ENCODE measurements at places on chromosomes 4 and X.

DNA sequence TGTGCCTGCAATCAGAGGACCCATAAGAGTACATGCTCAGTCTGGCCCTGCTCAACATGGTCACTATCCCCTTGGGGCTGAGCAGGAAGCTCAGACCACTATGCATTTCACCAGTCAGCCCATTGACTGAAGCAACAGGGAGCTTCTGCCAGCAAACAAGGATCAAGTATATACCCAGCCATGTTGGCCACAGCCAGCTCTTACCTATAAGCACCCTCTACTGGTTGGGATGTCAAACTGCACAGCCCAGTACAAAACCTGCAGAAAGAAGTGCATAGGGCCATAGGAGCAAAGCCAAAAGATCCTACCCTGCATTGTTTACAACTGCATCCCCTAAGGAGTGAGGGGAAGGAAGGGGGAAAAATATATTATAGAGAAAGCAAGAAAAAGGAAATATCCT lies 214.4 kb upstream of the CPEB2 start:
- no peak for DNase-seq

GRCh38 chr4:177105536-177105935 lies 204.1 kb upstream of the NEIL3 start:
- DNase-seq = no peak

- no peak for DNase-seq
Measured at GRCh38 chrX:72621163-72621562, 48.5 kb upstream of the HDAC8 start.

GRCh38 chrX:38220415-38221390 lies at the start of gene SRPX:
Gene SRPX, minus strand, starts transcription at chrX:38220871. Its CDS starts 79 bp downstream, at chrX:38220792.
- no peak for DNase-seq

DNA sequence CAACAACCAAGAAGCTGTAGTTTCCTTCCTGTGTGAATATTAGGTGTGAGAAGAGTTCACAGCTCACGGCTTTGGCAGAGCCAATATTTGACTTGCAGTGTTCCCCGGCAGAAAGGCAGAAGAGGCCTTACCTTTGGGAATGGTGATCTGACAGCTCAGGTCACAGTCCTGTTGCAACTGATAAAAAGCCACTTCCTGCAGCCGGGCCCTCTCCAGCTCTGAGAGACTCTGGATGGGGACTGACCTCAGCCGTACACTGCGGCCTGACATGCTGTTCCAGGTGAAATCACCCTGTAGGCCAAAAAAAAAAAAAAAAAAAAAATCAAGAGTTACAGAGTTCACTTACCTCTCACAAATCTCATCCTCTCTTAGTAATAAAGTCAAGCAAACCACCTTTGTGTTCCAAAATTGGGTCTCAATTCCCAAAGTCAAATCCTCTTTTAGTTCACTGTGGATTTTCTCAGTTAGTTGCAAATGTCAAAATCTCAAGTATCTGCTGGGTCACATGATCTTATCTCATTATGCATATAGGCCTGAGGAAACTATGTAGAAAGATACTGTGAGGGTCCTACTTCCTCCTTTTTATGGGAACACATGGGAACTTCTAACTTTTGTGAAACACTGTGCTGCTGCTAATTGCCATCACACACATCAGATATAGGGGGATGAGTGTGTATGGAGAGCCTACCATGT lies 38.6 kb upstream of the AMELX start:
- DNase-seq = no peak

DNA sequence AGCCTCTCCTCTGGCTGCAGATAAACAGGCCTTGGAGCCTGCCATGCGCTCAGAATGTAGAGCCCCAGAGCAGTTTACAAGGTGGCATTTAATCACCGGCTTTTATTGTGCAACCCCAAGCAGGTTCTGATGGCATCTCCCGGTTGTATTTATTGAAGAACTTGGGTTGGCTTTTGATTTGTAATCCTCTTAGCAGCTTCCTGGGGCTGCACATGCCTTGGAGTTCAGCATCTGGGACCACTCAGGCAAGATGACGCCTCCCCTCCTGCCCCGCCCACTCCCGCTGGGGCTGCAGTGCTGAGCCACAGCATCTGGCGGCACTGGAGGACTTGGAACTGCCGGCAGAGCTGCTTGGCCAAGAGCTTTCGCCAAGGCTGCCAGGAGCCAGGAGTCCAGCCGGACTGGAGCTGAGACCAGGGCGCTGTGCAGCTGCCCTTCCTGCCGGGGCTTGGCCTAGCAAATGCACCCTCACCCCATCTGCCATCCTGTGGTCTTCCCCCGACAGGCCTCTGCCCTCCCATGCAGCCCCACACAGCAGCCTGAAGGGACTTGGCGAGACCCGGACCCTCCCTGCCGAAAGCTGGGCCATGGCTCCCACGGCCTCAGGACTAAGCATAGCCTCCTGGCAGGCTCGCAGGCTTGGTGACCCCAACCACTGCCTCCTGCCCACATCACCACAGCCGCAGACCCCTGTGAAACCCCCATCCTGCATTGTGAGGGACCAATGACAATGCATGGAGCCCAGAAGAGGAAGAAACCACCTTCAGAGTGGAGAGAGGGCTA lies 5.4 kb downstream of the HTRA3 start:
- DNase-seq = no peak

- DNase-seq = no peak
Measured at GRCh38 chr4:174553828-174554227, 31.5 kb upstream of the HPGD start.

DNA sequence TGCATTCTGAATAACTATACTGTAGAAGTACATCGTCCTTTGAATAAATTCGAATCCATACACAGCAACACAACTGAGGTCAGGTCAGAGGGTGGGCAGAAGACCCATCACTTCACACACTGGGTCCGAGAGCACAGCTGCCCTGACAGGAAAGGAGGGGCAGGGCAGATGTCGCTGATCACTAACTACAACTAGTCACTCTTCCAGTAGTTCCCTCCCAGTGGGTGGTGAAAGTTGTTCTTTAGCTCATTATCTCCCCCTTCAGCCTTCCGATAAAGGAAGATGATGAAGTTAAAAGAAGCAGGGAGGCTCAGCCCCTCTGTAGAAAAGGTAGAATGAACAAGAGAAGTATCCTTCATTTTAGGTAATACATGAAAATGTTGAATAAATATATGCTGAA lies 278.9 kb downstream of the INPP4B start:
- DNase-seq = peak; percentile 78

GRCh38 chrX:46935295-46935694 lies 23.1 kb downstream of the JADE3 start:
- no peak for DNase-seq

DNA sequence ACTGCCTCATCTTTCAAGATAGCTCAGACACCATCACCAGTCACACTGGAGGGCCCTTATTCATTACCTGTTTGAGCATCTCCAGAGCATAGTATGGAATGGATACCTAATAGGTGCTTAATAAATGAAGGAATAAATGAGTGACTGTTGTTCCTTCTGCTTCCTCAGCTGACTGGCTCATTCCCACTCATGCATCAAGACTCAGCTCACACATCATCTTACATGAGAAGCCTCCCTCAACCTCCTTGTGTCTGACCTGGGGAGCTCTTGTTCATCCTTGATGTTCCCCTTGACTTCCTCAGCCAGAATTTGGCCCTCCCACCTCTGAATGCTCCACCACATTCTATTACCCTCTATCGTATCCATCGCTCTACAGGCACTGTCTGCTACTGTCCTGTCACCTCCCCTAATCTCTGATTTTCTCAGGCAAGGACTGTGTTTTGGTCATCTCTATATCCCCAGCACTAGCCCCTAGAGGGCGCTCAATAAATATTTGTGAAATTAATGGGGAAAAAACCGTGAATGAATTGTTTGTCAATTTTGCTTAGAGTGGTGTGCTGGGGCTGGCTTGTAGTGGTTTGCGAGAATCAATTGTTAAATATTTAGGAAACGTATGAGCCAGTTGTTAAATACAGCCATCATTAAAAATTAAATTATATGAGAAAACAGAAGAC lies 88.3 kb downstream of the NHSL2 start:
- peak; percentile 66 for DNase-seq

DNA sequence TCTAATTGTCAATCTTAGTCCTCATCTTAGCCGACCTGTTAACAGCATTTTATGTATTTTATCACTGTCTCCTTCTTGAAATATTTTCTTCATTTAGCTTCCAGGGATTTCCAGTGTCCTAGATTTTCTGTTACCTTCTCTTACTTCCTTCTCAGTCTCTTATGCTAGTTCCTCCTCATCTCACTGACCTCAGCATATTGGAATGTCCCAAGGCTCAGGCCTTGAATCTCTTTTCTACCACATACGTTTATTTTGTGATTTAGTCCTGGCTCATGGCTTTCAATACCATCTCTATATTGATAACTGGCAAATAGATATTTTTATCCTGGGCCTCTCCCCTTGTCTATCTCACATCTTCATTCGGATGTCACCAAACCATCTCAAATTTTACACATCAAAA lies 61.1 kb downstream of the IQCM start:
- DNase-seq = no peak

- no peak for DNase-seq
Measured at GRCh38 chr4:122525865-122526264, 69.3 kb upstream of the IL2 start.

DNA sequence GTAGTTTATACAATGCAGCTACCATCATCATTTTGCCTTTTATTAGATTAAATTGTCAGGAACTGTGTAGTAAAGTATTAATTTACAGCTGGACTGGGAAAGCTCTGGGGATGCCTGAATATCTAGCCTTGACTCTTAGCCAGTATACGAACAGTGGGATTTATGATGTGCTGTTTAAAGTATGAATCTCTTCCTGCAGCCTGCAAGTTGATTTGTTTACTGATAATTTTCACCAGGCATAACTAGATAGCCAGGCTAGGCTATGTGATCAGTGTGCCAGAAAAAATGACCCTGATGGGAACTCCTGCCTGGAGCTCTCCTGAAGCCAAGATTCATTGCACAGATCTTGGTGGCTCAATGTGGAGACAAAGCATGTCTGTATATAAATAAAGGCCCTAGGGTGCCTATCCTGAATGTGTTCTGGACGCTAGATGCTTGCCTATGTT lies 119.2 kb downstream of the SCLT1 start:
- no peak for DNase-seq

- no peak for DNase-seq
Measured at GRCh38 chrX:153966283-153966688, 5.3 kb downstream of the HCFC1 start.

DNA sequence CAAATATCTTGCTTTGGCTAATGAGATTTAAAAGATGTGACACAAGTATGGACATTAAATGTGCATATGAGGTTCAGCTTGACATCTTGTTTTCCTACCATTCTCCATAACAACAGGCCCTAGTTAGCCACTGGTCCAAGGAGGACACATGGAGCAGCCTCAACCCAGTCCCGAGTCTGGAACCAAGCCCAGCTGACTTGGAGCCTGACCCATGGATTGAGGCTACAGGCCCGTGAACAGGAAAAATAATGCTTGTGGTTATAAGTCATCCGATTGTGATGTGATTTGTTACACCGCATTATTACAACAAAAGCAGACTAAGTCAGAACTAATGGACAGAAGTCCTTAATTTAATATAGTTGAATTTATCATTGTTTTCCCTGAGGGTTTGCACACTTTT lies 123.2 kb upstream of the BANK1 start:
- no peak for DNase-seq

DNA sequence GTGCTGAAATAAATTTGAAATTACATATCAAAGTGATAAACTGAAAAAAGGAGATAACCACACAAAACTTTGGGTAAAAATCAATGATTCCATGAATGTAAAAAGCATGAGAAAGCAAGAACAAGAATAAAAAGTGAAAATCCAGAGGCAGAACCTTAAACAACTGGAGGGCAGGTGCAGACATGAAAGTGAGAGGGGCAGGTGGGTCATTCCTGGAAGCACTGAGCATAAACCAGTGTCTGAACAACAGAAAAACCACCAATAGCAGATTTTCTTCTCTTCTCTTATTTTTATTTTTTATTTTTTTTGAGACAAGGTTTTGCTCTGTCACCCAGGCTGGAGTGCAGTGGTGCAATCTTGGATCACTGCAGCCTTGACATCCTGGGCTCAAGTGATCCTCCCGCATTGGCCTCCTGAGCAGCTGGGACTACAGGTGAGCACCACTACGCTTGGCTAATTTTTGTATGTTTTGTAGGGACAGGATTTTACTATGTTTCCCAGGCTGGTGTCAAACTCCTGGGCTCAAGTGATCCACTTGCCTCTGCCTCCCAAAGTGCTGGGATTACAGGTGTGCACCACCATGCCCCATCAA lies 46.8 kb upstream of the GPR78 start:
- no peak for DNase-seq

DNA sequence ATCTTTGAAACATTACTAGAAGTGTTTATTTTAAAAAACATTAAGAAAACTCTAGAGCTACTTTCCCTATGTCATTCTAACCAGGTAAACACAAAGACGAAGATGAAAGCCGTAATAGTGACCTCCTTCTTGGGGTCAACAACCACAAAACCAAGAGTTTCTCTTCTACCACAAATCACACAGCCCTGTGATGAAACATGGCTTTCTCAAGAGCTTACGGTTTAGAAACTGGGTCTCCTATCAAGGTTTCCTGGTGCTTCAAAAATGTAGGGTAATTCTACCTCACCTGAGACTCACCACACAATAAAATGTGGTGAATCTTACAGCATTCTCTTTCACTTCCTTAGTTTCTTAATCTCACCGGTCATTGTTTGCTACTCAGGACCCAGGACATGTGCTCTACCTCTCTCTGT lies 50.9 kb downstream of the CORIN start:
- no peak for DNase-seq

DNA sequence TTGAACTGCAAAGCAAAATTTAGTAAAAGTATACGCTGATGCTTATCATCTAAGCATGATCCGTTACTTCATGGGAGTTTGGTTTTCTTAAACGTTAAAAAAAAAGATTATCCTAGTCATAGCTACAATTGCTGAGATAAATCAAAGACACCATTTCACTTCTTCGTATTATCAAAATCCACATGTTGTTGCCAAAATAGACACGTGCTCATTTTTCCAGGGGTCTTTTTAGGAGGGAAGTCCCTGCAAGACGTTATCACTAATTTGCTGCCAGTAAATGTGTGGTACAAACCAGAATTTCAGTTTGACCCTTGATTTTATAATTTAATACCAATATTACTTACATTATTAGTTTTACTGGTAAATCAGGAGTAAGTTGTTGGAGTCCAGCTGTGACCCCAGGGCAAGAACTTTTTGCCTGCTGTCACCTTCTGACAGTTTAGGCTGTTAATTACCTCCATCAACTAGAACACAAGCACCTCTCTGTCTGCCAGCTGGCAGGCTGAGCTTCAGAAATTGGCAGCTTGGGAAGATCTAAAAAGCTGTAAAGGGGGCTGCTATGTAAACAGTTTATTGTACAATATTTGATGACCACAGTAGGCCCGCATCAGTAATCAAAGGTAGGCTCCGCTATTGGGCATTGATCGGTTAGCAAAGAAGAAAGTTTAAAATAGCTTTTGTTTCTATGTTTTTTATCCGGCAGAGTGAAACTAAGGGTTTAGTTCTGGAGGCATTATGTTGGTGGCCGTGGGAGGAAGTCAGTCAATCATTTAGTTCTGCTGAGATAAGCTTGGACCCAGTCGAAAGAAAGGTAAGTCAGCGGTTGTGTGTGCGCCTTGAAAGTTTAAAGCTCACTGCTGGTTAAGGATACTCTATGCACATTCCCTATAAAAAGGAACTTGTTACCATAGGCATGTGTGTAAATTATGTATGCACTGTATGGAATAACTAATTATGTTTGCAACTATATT lies 196.4 kb downstream of the FBXO8 start:
- DNase-seq = no peak
